ENCODE measurements at places on chromosomes 2 and 18.

DNA sequence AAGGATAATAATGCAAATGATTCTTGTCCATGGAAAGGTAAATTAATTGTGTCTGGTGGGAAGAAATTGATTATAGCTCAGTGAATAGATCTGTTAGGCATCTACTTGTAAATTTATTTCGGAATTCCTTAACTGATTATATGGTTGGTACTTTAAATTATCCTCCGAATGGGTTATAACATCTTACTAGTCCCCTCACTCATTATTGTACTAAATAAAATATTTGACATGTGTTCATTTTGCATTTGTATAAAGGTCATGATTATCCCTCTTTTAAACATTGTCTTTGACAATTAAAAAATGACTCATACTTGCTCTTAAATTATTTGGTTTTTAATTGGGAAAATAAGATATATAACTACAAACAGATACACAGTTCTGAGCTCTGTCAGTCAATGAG, 47.4 kb downstream of the CAVIN2 start:
- no peak for DNase-seq

DNA sequence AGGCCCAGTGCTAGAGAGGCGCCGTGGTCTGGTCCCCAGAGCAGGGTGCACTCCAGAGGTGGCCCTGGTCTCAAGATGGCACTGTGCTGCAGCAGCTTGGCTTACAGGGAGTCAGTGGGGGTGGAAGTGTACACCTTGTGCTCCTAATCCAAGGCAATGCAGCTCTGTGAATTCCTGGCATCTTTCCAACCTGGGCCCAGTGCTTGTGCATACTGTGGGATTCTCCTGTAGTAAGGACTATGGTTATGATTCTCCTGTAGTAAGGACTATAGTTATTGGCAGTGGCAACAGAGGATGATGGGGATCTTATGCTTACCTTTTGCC, 616.7 kb upstream of the REG3G start:
- no peak for DNase-seq

DNA sequence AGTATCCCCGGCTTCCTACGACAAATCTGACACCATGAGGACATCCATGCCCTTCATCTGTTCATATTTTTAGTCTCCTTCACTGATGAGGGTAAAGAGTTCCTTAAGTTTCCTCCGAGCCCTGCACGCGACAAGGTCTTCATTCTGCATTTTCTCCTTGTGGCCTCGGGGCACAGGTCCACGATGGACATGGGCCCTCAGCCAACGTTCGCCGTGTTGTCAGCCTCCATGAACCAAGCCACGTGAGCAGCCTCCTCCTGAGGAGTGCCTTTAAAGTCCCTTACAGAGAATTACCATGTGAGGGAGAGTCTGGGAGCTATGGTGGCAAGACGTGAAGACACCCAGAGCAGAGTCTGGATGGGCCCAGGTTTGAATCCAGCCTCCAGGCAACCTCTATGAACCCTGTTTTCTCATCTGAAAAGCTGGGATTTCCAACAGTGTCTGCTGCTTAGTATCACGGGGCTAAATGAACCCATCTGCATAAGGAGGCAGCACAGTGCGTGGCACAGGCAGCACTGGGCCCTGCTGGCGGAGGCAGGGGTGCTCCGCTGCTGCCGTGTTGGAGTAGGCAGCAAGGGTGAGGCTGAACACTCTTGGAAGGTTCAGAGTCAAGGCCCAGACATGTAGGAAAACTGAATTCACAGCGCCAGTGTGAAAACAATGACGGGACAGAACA, 54.1 kb downstream of the EIPR1 start:
- no peak for DNase-seq

- DNase-seq = no peak
These were observed 541.1 kb downstream of the SATB2 start for GRCh38 chr2:198916548-198917080.

GRCh38 chr18:32929213-32929612, 156.4 kb upstream of the KLHL14 start:
- DNase-seq = no peak

DNA sequence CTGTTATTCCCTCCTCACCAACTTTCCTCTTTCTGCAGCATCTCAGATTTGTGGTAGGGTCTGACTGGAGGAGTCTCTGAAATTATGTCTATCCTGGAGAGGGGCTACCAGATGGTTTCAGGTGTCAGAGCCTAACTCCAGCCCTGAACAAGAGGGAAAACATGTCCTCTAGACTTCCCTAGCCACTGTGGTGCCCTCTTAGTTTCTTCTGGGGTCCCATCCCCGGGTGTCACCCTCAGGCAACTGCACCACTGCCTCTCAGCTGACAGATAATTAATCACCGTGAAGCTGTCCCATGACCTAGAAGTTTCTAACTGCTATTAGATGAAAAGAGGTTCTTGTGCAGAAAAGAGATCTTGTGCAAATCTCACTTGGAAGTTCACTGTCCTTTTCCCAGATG, 95.1 kb upstream of the CELF4 start:
- no peak for DNase-seq

DNA sequence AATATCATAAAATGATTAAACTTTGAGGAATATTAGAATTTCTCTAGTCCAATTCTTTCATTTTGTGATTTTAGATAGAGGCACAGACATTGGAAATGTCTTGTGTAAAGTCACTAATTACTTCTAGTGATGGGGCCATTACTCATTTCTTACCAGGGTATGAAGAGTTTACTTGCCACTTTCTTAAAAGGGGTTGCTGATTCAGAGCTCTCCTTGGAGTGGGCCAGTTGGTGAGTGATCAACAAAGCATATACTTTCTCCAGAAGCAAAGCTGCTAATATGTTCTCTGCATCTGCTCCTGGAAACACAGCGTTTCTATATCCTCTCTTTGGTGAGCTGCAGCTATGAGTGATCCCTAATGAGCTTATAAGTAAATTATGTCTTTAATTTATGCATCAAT, 408.9 kb upstream of the LRATD1 start:
- DNase-seq = no peak

All from left forelimb (tissue), 1 donor.